GM06990 (cell line): ENCODE measurements at places on chromosomes 11 and 22.

- DNase-seq = peak; percentile 76
These were observed 7.9 kb downstream of the TIGD3 start for GRCh38 chr11:65362320-65362931.

DNA sequence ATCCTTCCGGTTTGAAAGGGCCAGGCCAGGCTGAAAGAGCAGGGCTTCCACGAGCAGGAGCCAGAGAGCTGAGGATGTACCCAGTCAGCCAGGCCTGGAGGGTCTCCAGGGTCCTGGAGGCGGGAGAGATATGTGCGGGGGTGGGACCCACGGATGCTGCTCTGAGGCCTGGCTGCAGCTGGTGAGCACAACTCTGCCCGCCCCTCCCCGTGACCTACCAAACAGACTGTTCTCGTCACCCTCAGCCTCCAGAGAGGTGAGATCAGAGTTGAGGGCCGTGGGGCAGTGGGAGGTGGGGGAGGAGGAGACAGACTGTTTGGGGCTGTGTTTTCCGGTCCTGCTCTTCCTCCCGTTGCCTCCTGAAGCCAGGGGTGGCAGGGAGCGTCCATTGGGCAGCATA, 42.2 kb downstream of the TRIOBP start:
- DNase-seq = no peak

- no peak for DNase-seq
These were observed 70.4 kb downstream of the FBXO7 start for GRCh38 chr22:32544953-32545558.

- DNase-seq = no peak
These were observed 226.4 kb downstream of the ADAMTS15 start for GRCh38 chr11:130674686-130675308.

- no peak for DNase-seq
These were observed 16.3 kb downstream of the NPAT start for GRCh38 chr11:108206171-108206570.

GRCh38 chr11:15901790-15902189, 454.6 kb downstream of the SOX6 start:
- no peak for DNase-seq

DNA sequence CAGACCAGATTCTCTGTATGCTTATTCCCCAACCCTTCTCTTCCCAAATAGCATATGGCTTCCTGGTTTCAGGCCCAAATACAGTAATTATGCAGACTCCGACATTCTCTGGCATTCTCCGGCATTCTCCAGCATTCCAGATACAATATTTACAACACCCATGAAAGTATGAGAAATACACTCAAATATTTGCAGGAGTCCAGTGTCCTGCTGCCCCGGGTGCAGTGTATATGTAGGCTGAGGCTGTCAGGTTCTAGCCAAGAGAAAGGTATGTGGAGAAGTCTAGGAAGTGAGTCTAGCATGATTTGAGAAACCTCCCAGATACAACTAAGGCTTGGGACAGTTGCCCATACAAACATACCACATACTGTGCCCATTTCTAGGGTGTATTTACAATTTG, 160.7 kb downstream of the SOX6 start:
- no peak for DNase-seq

DNA sequence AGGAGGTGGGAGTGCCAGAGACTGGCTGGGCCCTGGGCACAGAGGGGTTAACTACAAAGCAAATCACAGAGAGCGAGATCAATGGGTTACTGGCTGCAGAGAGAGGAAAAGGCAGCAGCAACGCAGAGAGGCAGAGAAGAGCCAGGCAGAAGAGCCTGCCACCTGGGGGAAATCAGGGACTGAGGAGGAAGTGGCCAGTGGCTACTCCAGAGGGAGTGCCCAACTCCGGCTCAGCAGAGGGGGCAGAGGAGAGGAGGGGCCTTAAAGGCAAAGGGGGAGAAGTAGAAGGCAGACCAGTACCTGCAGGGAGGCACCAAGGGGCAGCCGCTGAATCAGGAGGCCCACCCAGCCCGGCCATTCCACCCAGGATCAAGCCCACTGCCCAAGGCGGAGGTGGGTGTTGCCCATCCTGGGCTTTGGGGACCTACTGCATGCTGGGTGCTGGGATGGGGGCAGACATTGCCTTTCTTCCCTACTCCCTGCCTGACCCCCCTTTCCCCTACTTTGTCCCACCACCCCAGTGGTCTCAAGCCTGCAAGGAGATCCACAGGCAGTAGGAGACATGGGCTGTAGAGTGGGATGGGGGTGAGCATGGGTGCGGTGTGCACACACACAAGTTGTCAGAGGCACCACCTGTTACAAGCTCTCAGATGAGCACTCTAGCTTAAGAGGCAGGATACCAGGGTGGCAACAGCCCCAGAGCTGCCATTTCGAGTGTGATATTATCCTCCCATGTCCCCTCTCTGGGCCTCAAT, 926 bp upstream of the GALR3 start:
- DNase-seq = no peak

GRCh38 chr11:12148466-12148865, 38.1 kb downstream of the MICAL2 start:
- no peak for DNase-seq

DNA sequence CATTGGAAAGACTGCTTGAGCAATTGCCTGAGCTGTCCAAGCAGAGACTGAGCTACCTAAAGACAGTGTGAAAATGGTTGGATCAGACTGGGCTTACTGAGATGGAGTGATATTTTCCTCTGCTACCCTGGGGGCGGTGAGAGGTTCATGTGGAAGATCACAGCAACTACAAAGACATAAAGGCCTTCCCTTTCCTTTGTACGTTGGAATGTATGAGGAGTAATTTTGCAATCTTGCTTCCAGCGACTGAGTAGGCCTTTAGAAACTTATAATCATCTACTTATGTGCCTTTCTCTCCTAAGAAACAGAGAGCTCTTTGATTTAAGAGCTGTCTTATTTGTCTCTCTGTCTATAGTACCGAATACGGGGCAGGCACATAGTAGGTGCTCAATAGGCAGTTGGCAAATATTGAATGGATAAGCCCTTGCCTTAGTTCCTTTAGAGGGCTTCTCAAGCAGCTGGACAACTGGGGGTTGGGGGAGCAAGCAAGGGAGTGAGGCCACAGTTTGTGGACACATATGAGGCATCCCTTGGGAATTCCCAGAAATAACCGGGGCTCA, 2.4 kb upstream of the HEPACAM start:
- no peak for DNase-seq
